ENCODE measurements at places on chromosomes 12 and 14.

- no peak for DNase-seq
These were observed 7.5 kb upstream of the LRP1-AS start for GRCh38 chr12:57154804-57155434.

DNA sequence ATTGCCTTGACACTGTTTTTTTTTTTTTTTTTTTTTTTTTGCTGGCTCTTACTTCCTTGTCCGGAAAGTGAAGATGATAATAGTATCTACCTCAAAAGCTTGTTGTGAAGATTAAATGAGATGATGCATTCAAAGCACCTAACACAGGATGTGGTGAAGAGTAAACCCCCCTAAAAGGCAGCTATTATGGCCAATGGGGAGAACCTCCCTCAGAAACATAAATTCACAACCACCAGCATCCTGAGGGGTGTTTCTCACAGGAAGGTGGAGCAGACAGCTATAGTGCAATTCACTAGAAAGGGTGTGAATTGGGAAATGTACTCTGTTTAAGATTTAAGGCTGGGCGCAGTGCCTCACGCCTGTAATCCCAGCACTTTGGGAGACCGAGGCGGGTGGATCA is 85.4 kb upstream of the CRY1 start:
- DNase-seq, result no peak

- no peak for DNase-seq
These were observed 29.3 kb downstream of the DUSP16 start for GRCh38 chr12:12533238-12533829.

DNA sequence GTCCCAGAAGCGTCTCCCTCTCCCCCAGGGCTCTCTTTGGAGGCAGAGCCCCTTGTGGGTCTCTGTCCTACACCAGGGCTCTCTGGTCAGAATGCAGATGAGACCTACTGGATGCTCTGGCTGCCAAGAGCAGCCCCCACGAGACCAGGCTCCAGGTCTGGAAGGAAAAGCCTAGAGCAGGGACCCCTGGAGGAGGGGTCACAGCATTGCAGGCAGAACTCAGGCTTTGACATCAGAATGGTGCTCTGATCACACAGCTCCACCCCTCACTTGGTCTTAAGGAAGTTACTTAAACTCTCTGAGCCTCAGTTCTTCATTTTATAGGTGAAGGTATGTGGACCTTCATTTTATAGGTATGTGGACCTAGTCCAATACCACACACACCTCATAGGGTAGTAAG is 83.1 kb downstream of the ARL6IP4 start:
- no peak for DNase-seq

DNA sequence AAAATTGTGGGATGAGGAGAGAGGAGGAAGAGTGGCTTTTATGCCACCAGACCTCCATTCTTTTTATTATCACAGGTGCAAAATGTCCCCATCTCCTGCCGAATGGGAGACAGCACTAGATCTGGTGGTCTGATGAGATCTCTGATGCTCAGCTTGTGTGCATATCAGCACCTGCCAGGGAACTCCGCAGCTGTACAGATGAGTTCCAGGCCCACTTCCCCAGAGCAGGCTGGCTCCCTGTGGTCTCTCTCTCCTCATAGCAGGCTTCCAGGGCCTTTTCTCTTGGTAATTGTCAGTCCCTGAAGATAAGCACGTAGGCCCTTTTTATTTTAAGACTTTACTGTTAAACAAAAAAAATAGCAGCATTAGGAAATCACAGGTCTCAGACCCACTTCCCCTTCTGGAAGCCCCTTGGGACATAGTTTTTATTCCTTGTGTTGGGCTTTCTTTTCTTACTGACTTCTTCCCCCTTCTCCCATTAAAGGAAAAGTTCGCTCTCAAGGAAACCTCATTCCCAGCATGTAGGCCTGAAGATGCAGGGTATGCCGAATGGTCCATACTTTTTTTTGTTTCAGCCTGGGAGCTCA is 4.5 kb upstream of the TBC1D30 start:
- DNase-seq, result no peak
